ENCODE measurements at places on chromosomes 1 and 21.
A peak's percentile ranks its signal among the peaks of the same experiment; 100 is the strongest.

DNA sequence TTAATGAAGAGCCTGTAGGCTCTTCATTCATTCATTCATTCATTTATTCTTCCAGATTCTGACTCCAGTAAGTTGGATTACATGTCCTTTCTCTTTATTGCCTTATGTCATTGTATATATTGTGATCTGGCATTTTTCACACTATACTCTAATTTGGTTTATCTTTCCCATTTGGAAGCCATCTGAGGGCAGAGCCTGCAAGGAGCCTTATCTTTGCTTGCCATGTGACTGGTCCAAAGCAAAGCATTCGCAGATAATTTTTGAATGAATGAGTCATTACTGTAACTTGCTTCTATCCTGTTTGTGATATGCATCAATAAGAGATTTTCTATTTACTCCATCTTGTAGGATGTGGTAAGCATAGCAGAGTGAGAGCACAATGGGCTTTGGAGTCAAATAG, 108.4 kb upstream of the DAB1 start:
- no peak for DNase-seq

DNA sequence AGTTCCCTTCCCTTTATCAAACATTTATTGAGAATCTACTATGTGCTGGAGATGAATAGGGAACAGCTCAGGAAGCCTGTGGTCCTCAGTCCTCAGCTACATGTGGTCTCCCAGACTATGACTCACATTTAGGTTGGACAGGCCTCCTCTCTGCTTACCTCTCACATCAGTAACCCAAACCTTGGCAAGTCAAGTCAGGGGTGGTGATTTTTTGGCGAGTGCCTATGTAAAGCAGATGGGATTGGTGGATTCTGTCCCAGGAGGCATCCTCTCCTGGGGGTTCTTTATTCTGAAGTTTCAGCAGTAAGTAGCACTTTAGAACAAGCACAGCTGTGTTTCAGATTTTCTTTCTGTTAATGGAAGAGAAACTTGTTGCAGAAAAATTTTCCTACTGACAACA, 241.3 kb downstream of the PRDM2 start:
- no peak for DNase-seq

DNA sequence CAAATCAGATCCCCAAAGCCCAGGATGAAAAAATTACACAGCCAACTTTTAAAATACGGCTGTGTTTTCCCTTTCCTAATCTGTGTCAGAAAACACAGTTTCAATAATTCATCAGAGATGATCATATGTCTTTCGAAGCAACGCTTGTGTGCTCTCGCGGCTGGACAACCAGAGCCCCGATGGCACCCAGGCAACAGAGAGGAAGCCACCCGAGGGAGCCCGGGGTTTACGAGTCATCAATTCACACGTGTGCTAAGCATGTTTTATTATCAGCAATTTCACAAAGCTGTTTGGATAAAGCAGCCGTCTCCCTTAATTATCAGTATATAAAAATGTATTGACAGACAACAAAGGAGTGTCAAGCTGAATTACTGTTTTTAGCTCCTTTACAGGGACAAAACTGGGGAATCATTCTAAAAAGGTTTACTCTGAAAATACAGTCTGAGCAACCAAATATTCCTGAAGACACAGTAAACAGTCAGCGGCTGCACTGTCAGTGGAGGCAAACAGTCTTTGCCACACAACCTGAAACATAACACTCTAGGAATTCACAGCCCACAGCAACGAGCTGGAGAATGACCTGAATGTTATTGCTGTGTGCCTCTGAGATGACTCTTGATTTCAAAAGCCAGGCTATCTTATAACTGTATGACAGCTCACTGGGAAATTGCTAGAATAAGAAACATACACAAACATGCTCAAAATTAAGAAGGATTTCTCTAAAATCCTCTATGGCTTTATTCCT, 201.0 kb downstream of the SIPA1L2 start:
- DNase-seq = no peak

DNA sequence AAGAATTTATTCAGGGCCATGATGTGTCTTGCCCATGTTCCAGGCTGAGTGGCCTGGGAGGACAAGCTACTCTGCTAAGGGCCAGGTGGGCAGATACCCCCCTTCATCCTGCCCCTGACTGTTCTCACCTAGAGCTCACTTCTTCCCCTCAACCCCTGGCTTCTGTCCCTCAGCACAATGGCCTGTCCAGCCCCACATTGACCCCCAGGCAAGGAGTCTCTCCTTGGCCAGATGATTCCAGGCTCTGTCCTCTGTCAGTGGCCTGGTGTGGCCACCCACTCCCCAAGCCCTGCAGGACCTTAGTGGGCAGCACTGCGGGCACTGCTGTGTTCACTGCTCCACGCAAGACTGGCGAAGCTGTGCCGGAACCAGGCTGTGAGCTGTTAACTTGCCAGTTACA, 460.0 kb downstream of the MATN1 start:
- no peak for DNase-seq

DNA sequence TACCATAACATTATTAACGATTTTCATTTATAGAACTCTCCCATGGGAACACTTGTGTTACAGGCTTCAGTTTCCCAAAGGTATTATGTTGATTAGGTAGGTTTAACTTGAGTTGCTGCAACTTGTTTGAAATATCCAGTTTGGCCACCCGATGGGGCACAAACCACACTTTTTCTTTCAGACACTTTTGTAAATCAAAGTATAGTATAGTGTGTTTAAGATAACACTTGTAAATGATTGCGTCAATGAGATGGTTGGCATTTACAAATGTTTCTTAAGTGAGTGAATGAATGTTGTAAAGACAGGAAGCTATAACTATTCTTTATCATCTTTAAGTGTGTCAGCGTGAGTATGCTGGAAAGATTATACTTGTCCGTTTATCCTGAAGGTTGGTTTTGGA, 4.3 kb downstream of the XPR1 start:
- DNase-seq = no peak

DNA sequence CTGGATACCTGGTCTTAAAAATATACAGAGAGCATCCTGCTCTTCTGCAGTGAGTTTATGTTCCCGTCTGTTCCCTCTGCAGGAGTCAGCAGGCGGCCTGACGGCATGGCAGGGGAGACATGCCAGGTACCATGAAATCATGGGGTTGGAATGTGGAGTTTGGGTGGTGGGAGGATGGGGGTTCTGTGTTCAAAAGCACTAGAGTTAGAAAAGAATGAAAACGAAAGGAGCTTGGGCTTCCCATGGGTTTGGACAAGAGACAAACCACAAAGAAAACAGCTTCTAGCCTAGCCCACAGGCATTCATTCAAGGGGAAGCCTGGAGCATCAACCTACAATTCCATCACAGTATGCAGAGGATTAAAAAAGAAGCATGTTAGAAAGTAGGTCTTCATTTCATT, 59.9 kb downstream of the WARS2 start:
- DNase-seq = peak; percentile 100
